ENCODE measurements at places on chromosomes 1 and 21. TPM values are rescaled to one million over a fixed set of nuclear protein-coding genes. Genes with fewer than 3 reads are reported as not detected.

Gene AURKAIP1
- total RNA-seq, result 89.0 TPM

Gene FBLIM1
- 191 TPM for total RNA-seq

DNA sequence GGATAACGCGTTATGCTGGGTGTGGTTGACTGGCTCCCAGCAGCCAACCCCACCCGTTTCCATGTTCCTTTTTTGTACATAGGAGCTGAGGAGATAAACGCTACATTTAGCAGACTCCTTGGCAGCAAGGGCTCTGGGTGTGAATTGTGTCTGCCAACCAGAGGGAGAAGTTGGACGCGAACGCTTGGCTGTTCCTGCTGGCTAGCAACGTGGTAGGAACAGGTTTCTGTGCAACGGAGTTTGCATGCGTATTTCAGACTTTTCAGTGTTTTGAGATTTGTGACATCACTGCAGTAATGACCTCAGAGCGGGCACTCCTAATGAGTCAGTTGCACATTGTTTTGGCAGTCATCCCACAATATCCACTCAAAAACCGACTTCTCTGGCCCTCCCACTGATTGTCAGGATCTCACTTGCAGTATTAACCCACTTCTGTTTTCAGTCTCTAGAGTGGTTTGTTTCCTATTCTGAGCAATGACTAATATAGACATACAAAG lies 98.7 kb upstream of the RGS1 start:
- DNase-seq, result no peak

DNA sequence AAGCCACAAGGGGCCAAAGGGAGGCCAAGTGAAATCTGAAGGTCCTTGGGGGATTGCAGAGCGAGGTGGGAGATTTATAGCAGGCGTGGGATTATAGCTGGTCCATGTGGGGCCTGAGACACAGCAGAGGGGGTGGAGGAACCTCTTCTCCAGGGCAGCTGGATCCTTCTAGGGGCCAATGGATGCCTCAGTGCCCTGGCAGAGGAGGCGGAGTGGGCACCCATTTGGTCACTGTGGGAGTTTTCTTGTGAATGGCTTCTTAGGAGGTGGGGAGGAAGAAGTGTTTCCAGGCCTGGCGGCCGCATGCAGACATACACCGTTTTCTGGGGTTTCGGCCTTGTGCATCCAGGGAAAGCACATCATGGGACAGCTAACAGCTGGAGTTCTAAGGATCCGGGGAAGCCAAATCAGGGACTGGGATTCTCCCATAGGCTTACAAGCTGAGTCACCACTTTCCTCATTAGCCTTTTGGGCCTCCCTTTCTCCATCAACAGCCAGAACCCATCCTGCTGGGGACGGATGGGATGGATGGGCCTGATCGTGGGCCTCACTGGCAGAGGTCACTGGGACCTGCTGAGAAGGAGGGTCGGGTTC lies 76.5 kb downstream of the RHOU start:
- DNase-seq, result no peak

DNA sequence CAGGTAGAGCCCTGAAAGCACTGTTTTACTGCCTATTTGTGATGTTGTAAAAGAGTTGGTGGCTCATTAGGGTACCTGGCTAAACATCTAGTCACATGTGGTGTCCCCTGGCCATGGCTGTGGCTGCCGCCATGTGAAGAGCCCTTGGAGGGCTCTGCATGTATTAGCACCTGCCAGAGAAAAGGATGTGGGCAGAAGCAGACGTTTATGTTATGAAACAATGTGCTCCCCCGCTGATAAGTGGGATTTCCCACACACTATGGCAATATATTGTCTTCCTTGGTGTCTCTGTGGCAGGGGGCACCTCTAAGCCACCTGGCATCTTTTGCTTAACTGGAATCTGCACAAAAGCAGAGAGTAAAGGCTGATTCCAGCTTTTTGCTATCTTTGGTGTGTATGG lies 9.6 kb downstream of the TENT5C start:
- DNase-seq, result no peak

DNA sequence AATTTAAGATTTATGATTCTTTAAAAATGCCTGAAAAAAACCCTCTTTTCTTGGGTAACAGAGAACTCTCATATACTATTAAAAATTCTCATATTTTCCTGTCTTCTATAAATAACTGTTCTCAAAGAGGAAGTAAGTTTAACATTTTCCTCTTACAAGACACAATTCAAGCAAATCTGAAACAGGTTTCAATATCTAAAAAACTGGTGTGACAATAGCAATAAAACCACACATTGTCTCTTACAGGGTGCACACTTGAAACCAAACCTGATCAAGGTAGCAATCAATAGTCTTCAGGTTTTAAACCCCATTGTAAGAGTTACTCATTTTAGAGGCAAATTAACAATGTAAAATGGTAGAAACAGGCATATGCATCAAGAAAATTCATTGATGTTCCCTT lies 28.0 kb downstream of the FUBP1 start:
- no peak for DNase-seq

All from chondrocyte (in vitro differentiated cells).